ENCODE measurements at places on chromosomes 1 and 21.

GRCh38 chr1:1858382-1859086 is 32.4 kb downstream of the GNB1 start:
- no peak for DNase-seq

DNA sequence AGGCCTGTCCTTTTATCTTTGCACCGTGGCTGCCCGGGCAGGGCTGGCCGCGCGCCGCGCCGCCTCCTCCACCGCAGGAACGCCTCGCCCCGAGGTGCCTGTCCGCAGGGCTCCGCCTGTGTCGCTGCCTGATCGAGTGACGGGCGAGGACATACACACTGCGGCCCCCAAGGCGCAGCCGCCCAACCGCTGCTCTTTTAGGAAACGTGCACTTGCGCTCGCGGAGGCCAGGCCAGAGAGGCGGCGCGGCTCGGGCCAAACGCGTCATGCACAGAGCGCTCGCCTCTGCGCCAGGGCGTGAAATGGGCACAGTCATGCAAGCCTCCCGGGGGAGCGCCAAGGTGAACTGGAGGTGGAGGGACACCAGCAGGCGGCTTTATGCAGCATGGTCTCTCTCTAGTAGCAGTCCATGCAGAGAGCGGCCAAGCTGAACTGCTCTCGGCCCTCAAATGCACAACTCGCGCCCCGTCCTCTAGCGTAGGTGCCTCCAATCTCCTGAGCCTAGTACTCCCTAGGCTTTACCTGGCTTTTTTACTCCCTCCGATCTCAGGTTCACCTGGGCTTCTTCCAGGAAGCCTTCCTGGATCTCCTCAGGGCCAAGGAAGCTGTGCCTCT is 12.9 kb downstream of the TRABD2B start:
- DNase-seq = no peak

GRCh38 chr1:85027242-85027983 is 20.9 kb downstream of the MCOLN3 start:
- DNase-seq = no peak

- no peak for DNase-seq
Measured at GRCh38 chr1:42040159-42040558, 113.1 kb upstream of the GUCA2B start.

DNA sequence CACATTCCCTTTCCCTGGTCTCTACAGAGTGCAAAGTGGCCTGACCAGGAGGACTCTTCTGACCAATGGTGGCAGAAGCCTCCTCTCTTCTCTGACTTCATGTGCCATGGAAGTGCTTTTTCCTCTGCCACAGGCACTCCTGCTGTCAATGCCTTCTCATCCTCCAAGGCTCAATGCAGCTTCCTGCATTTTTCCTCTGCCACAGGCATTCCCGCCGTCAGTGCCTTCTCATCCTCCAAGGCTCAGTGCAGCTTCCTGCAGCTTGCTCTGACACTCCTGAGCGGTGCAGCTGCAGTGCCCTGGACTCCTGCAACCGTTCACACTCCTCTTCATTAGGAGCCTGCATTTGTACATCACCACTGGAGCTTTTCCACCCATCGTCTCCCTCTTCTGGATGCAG is 4.7 kb upstream of the ADARB1 start:
- DNase-seq = no peak

- DNase-seq = no peak
Measured at GRCh38 chr21:33767236-33767635, 124.9 kb downstream of the ITSN1 start.

DNA sequence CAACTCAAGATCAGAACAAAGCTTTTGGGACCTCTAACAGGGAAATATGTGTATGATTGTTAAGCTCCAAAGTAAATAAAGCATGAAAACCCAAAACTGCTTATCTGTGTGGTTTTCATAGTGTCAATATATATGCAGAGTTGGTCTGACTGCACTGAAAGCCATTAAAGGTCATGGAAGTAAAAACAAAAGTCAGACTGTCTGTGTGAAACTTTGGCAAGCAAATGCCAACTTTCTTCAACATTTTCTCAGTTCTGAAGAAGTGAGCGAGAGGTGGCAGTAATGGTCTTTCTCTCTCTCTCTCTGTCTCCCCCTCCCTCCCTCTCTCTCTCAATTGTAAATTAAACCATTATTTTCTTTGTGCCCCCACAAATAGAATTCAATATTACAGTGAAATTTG is 100.1 kb upstream of the S1PR1 start:
- DNase-seq = no peak

DNA sequence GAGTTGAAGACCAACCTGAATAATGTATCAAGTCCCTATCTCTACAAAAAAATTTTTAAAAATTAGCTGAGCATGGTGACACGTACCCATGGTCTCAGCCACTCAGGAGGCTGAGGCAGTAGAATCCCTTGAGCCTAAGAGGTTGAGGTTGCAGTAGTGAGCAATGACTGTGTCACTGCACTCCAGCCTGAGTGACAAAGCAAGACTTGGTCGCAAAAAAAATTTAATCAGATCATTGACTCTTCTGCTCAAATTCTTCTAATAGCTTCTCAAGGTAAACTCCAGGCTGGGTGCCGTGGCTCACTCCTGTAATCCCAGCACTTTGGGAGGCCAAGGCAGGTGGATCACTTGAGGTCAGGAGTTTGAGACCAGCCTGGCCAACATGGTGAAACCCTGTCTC is 85.9 kb upstream of the PUM1 start:
- DNase-seq = no peak

GRCh38 chr1:163395790-163396189 is 74.0 kb downstream of the NUF2 start:
- DNase-seq = no peak

GRCh38 chr1:231240531-231240882 is 505 bp upstream of the GNPAT start:
- no peak for DNase-seq

DNA sequence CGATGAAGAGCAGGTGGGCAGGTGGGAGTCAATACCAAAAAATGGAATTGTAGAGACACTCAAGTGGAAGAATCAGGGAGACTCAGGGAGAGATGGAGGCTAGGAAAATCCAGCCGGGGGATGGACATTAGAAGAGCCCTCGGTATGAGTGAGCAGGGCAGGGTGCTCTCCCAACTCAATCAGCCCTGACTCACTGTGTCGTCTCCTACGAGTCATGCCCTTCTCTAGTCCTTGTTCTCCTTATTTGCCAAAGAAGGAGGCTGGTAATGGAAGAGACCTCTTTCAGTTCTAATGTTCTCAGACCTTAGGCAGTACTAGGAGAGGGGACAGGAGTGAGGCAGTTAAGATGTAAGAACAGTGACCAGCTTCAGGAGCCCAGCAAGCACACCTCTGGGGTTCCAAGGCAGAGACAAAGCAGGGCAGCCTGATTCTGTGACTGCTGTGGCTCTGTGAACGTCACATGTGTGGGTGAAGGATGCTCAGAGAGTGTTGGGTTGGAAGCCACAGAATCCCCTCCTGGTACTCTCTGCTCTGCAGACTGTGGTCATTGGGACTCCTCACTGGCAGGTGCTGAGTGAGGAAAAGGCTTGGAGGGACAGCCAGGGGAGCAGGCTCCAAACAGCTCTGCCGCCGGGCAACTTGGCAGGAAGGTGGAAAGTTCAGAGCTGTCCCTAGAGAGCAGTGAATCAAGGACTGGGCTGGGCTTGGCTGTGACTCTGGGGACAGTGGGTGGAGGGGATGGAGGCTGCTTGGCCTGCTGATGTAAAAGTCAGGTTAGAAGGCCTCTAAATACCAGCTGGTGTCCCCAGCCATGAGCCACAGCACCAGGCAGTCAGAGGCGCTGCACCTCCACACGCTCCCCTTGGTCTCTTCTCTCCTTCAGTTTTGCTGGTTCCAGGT is 11.1 kb upstream of the GJA5 start:
- DNase-seq = no peak

DNA sequence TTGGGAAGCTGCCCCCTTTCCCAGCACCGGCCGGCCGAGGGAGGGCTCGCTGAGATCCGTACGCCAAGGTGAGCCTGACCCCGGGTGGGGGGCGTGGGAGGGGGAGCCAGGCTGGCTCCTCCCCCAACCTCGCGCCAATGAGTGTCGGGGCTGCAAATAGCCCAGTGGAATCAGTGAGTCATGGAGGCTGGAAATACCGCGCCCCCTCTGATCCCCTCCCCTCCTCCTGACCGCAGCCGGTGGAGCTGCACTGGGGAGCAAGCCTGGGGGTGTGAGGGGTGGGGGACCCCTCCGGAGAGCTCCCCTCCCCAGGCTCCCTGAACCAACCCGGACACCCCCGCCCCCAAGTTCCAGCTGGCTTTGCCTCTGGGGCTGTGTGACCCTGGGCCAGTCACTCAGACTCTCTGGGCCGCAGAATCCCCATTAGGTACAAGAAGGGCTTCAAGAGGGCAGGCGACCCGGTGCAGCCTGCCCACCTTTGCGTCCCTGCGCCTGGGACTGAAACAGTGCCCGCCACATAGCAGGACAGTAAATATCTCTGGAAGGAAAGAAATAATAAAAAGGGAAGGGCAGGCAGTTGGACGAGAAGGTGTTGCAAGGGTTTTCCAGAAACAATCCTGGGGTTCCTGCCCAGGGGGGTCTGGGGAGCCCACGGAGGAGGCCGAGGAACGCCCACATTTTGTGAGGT is 4.5 kb downstream of the HSPB7 start:
- DNase-seq = peak; percentile 46

GRCh38 chr1:32255072-32256071 is 4.3 kb downstream of the LCK start:
- no peak for DNase-seq

DNA sequence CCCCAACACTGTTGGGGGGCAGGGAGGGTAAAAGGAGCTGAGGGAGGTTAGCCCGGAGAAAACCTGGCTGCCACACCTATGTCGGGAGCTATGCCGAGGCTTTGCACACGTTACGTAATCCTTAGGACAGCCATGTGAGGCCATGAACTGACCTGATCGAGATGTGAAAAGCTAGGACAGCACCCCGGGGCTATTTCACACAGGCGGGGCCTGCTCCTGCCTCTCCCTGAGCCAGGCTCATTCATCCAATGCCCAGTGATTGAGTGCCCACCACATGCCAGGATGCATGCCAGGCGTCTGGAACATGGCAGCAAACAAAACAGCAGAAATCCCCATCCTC is 30.2 kb downstream of the LDLRAP1 start:
- DNase-seq = no peak

DNA sequence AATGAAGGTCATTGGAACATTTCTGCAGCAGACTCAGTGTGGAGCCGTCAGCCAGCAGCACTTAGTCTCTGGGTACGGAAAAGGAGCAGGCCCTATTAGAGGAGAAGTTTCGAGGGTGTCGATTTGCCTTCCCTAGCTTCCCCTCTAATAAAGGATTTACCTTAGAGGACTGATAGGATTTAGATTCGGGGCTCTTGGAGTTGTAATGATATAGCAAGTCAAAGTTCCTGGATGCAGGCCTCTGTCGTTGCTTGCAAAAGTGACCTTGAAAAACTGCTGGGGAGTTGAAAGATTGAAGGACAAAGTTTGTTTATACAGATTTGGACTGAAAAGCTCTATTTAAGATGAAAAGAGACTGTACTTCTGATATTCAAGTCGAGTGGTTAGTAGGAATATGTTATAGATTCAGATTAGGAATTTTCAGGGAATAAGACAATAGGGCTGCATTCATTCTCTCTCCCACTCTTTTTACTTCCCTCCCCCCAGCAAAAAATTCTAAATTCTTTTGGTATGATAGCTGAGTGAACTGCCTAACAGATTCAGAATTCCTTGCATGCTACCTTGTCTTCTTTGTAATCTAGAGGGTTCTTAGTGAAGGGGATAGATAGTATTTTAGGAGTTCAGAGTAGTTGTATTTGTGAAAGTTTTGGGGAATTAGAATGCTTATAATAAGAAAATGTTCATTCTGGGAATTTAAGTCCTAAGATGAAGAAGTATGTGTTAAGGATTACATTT is 19.2 kb downstream of the NFYC start:
- no peak for DNase-seq

DNA sequence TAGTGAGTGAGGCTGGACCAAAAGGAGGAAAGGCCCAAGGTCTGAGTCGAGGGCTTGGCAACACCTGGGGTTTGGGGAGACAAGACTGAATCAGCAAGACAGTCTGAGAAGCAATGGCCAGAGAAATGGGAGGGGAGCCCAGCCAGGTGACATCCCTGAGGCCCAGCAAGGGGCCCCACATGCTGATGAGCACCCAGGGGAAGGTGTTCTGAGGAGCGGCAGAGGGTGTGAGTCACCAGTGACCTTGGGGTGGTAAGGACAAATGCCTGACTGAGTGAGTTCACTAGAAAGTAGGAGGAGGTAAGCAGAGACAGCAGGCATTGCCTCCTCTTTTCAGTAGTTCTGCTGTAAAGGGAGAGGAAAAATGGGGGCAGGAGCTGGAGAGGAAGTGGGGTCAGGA is 192.4 kb upstream of the GALNT2 start:
- DNase-seq = no peak

DNA sequence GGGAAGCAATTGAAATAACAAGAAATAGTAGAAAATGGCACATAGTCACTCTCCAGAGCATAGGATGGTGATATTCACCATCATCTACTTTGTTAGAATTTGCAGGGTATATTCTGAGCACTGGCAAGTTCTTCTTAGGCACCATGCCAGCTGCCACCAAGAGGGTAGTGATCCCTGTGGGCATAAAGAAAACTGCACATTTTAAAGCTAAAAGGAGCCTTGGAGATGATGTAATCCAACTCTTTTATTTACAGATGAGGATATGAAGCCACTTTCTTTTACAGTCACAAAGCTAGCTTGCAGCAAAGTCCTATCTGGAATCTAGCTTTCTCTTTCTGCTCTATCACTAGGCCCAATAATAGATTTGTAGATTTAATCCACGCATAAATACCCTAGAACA is 69.0 kb downstream of the PTGER3 start:
- no peak for DNase-seq

DNA sequence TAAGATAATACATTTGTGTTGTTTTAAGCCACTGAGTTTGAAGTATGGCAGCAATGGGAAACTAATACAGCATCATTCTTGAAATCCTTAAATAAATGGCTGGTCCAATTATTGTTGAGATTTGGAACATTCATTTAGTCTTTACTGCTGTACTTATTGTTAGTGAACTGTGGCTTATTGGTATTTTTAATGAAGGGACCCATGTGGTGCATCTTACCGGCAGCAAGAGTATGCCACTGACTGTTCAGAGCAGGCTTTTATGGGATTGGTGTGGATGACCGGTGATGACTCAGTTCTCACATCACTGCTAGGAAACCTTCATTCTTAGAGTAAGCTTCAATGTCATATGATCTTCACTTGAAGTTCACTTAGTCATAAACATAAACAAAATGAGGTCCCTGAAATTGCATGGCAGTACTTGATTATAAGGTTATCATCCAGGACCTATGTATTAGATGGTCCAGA is 31.5 kb downstream of the PRKAA2 start:
- DNase-seq = no peak

DNA sequence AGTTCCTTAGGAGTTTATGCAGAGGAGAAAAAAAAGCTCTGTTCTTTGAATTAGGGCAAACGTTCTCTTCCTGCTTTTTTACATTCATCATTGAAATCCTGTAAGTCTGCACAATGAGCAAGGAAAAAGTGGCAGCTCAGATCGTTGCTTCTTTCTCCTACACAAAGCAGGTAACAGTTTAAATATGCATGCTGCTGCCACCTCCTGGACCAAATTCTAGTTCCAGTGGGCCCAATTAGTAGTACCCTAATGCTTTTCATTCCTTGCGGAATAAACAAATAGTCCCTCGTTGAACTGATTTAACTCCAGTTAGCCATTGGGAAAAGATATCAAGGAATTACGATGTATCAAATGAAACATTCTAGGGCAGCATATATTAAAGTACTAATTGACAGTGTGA is 20.1 kb downstream of the YTHDF2 start:
- DNase-seq = no peak
